Activated naive CD8-positive, alpha-beta T cell treated with anti-CD3 and anti-CD28 coated beads, Interleukin-2, amount 10 ng/mL, durations not matched to agents 7 days and 5 days (primary cell): ENCODE measurements at places on chromosomes 6 and 20. TPM values are rescaled to one million over a fixed set of nuclear protein-coding genes. Genes with fewer than 3 reads are reported as not detected.

ZNF831 gene
- 16.3 TPM for total RNA-seq

NHSL1 gene
- total RNA-seq, result 0.44 TPM

OR12D3 gene
- total RNA-seq, result not detected

AVP gene
- total RNA-seq, result not detected

CST5 gene
- not detected for total RNA-seq

FOXS1 gene
- total RNA-seq, result not detected

OPRM1 gene
- not detected for total RNA-seq

DNA sequence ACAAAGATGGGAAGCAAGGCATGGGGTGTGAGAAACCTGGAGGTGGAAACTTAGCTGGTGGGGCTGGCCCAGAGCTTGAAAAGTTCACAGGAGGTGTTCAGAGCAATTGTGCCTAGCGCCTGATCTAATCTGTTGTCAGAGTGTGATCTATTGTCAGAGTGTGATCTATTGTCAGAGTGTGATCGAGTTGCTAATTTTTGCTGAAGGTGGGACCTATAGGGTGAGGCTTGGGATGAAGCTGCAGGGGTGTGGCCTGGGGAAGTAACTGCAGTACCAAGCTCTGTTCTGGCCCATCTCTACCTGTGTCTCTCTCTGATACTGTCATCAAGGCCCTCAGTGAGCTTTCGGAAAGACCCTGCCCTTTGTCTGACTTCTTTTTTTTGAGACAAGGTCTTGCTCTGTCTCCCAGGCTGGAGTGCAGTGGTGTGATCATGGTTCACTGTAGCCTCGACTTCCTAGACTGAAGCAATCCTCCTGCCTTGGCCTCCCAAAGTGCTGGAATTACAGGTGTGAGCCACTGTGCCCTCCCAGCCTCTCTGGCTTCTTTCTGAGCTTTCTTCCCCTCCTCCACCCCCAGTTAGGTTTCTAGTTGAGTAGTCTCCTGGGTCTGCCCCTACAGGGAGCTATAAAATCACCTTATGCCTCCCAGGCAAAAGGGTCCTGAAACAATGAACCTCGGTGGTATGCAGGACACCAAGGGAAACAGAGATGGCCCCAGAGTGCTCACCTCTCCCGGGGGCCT, 150.8 kb upstream of the RNF24 start:
- H3K27me3 ChIP-seq, result no peaks in the 10 kb centered on the region
- H3K27ac ChIP-seq, result no peak overlapping the region
- H3K4me3 ChIP-seq, result no peak overlapping the region
- no peaks in the 10 kb centered on the region for H3K36me3 ChIP-seq
- H3K4me1 ChIP-seq, result peaks cover 27% of the 10 kb centered on the region

GRCh38 chr6:16956361-16956760, 145.5 kb upstream of the STMND1 start:
- peaks cover 5% of the 10 kb centered on the region for H3K4me1 ChIP-seq
- H3K27ac ChIP-seq, result no peak overlapping the region
- H3K4me3 ChIP-seq, result no peak overlapping the region
- no peaks in the 10 kb centered on the region for H3K36me3 ChIP-seq
- no peak for DNase-seq
- H3K27me3 ChIP-seq, result peaks cover 14% of the 10 kb centered on the region

- H3K4me3 ChIP-seq, result no peak overlapping the region
- DNase-seq, result no peak
- H3K4me1 ChIP-seq, result peaks cover 3% of the 10 kb centered on the region
- H3K36me3 ChIP-seq, result peaks cover 53% of the 10 kb centered on the region
- no peak overlapping the region for H3K27ac ChIP-seq
- H3K27me3 ChIP-seq, result no peaks in the 10 kb centered on the region
These were observed 258.1 kb downstream of the UTRN start for GRCh38 chr6:144543006-144543871.

DNA sequence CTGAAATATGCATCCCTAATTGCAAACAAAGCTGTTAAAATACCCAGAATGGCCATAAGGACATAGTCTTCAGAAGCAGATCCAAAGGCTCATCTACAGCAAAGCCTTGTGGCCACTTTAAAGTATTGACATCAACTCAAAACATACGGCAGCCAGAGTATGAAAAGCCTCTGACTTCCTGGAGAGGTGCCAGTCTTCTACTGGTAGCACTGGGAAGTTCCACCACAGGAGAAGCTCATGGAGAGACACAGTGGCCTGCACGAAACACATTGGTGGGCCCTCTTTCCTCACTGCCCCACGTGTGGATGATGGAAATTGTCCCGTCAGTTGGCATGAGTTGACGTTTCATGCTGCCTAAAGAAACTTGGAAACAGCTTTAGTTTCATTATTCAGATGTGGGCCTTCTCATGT, 202.6 kb upstream of the HEY2 start:
- H3K27me3 ChIP-seq, result peaks cover 14% of the 10 kb centered on the region
- H3K36me3 ChIP-seq, result no peaks in the 10 kb centered on the region
- no peak overlapping the region for H3K27ac ChIP-seq

DNA sequence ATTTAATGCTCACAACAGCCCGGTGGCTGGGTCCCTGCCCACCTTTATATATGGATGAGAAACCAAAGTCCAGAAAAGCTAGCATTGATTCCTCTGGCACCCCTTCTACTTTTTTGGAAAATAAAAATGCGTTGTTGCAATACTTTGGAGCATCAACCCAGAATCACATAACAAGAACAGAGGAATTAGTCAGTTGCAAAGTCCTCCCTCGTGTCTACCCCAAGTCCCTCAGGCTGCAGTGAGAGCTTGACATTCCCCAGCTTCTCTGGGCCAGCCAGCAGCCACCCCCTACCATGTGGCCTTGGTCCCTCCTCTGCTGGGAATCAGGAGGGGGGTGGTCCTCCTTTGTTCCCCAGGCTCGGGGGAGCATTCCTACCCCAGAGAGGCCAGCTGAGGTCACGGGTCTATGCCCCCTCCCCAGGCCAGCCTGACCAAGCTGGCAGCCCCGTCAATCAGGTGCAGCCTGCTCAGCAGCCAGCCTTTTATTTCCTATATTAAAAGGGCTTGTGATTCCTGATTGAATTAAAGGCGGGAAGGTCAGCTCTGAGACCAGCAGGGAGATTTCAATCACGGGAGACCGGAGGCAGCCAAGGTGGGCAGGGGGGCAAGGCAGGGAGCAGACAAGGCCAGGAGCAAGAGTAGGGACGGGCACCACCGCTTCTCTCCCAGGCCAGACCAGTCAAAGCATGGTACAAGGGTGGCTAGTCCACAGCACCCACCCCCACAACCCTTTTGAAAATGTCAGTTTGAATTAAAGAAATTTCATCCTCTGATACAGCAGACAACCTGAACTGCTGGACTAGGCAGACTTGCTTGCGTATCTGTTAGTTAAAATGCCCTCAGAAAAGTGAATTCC, 158.9 kb downstream of the MRPL14 start:
- no peak overlapping the region for H3K27ac ChIP-seq
- H3K36me3 ChIP-seq, result no peaks in the 10 kb centered on the region
- no peak for DNase-seq

DNA sequence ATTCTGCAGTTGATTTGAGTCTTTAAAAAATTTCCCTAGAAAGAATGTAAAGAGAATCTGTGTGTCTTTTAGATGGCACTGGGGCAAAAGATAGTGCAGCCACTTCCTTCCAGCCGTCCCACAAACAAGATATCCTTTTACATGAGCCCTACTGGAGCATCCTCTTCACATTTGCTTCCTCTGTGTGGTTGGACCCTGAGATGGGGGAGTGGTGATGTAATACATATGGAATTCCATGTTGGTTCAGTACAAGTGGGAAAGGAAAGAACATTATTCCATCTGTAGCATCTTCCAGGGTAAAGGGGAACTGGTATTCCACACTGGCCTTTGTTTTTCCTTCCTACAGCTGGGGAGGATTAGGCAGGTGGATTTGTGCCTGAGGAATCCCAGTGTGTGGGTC, 78.9 kb upstream of the ISM1 start:
- H3K27me3 ChIP-seq, result peaks cover 11% of the 10 kb centered on the region
- peaks cover 11% of the 10 kb centered on the region for H3K4me1 ChIP-seq
- H3K27ac ChIP-seq, result no peak overlapping the region
- no peak overlapping the region for H3K4me3 ChIP-seq
- no peaks in the 10 kb centered on the region for H3K36me3 ChIP-seq

DNA sequence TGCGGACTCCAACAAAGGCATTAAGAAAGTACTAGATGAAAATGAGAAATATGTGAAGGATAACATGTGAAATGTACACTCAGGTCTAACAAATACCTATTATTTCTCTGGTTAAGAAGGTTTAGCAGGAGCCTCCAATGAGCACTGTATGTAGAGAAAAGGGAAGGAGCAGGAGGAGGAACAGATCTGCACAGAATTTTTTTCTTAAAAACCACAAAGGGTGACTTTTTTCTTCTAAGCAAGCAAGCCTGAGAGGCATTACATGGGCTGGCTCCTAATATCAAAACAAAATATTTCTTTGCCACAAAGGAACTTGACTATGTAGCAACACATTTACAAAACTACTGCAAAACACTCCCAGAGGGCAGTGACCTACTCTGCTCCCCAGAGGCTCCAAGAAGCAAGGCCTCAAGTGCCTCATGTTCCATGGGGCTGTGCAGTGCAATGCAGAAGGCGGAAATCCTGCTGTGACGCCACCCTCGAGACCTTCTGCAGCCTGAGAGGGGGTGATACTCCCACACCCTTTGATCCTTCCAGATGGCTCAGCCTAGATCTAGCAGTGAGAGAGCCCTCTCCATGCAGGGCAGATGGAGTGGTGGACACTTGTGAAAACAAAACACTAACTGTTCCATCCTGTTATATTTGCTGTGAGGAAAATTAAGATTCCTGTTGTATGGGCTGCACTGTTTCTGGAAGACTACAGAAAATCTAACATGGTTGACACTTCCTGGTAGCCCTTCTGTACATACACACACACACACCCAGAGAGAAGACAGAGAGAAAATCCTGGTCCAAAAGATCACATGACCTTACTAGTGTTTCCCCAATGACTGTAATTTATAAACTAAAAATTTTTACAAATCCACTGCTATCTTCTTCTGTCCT, 36.0 kb upstream of the SMIM29 start:
- peaks cover 21% of the 10 kb centered on the region for H3K4me1 ChIP-seq
- H3K27ac ChIP-seq, result peak overlapping the region; percentile 32
- no peaks in the 10 kb centered on the region for H3K27me3 ChIP-seq
- H3K36me3 ChIP-seq, result peaks cover 34% of the 10 kb centered on the region
- DNase-seq, result no peak
- H3K4me3 ChIP-seq, result no peak overlapping the region

DNA sequence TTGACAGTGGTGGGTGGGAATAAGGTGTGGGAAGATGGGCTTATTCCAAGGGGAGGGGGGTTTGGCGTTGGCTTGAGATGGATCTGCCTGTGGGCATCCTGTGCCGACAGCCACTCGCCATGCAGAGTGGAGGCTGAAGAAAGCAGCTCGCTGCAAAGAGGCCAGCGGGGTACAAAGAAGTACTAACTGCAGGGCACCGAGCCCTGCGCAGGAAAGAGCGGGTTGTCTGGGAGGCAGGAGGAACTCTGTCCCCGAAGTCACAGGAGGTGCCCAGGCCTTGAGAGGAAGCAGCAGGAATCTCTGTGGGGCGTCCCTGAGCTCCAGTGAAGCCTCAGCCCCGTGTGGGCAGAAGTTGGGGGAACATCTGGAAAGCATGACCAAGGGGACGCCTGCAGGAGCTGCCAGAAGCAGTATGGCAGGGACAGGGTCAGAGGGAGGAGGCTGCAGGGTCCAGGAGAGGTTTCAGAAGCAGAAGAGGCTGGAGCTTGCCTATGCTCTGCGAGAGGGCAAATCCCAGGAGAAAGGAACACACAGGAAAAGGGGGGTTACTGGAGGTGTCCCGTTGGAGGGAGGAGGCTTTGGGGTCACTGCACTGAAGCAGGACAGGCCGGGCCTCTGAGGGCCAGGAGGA, 77.2 kb downstream of the THBS2 start:
- no peak overlapping the region for H3K4me3 ChIP-seq
- no peak overlapping the region for H3K27ac ChIP-seq
- no peaks in the 10 kb centered on the region for H3K36me3 ChIP-seq
- no peaks in the 10 kb centered on the region for H3K4me1 ChIP-seq
- peaks cover 5% of the 10 kb centered on the region for H3K27me3 ChIP-seq
- DNase-seq, result no peak

DNA sequence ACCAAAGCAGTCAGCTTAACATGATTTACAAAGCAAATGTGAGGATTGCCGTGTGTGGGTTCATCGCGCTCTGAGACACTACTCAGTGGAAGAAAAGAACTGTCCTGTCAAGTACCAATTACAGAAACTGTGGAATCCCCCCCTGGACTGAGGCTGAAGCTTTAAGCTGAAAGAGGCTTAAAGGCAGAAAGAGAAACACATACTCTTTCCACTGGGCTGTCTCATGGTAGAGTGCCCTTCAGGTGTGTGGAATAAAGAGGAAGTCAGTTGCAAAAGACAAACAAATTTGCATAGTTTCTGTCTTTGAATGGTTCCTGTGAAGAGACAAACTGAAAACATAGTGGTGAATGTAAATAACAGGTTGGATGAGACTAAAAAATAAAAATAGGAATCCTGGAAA, 560.4 kb upstream of the SYNCRIP start:
- no peak for DNase-seq
- H3K4me1 ChIP-seq, result no peaks in the 10 kb centered on the region
- no peak overlapping the region for H3K27ac ChIP-seq
- no peak overlapping the region for H3K4me3 ChIP-seq

DNA sequence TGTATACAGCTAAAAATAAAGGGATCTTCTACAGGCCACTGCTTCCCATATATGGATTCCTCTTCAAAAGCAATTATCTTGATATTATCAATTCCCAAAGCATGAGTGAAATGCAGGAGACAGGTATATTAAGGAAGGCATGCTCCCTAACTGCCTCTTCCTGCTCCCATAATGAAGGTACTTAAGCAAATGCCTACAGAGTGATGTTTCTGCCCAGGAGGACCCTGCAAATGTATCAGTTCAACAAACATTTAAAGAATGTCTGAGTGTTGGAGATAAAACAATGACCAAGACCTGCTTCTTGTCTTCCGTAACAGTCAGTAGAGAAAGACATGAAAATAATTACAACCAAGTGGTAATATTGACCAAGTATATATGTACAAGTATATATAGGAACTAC, 4.2 kb downstream of the UBE2J1 start:
- no peak overlapping the region for H3K27ac ChIP-seq
- peaks cover 1% of the 10 kb centered on the region for H3K36me3 ChIP-seq
- no peak for DNase-seq
- no peak overlapping the region for H3K4me3 ChIP-seq

DNA sequence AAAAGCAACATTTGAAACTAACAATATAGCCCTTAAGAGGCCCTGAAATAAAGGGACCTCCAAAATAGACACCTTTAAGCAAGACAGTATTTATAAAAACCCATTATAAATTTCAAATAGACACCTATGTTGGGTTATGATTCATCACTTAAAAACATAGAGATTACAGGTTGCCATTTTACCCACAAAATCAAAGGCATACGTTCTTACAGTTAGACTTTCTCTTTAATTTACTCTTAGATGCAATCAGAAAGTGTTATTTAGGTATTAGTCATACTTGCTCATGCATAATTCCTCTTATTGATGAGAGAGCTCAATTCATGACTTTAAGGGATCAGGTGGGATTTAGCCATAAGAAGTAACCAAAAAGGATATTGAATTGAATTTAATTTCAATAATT, 51.5 kb upstream of the TMEM200A start:
- no peak overlapping the region for H3K27ac ChIP-seq
- peaks cover 12% of the 10 kb centered on the region for H3K4me1 ChIP-seq
- no peak for DNase-seq
- H3K27me3 ChIP-seq, result peaks cover 8% of the 10 kb centered on the region
- H3K36me3 ChIP-seq, result no peaks in the 10 kb centered on the region
- H3K4me3 ChIP-seq, result no peak overlapping the region
